Left hindlimb (tissue), 1 donor: ENCODE measurements at places on chromosomes 5 and 9.

DNA sequence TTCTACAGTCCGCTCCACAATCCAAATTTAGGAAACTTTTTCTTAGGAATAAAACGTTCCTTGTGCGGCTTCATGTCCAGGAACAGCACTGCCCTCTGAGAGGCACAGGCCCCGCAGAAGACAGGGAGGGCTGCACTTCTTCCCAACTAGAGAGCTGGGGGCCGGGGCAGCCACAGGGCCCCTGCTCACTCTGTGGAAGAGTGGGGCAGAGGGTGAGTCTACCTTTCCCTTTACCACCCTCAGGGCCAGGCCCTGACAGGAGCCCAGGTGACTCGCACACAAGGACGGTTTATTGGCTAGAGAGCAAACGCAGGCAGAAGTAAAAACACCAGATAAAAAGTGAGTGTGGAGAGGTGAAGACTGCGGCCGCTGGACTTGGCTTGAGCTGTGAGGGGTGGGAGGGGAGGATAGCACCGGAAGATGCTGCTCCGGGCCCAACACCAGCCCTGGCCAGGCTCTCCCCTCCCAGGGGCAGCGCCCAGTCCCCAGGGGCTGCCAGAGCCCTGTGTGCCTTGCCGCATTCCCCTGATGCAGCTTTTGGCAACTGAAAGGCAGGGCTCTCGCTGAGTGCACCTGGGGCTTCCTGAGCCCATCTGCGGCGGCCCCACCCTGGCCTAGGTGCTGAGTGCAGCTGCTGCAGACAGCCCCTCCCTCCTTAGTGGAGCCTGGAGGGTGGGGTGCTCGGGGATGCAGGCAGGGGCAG lies 20.2 kb downstream of the SH3GLB2 start:
- DNase-seq = no peak

- DNase-seq = no peak
Observed at GRCh38 chr5:107376546-107377276, 294.0 kb downstream of the EFNA5 start.

- DNase-seq = peak; percentile 56
Observed at GRCh38 chr9:1414711-1415131, 364.6 kb downstream of the DMRT2 start.

GRCh38 chr5:171647043-171647903 lies 138.3 kb upstream of the SMIM23 start:
- no peak for DNase-seq

DNA sequence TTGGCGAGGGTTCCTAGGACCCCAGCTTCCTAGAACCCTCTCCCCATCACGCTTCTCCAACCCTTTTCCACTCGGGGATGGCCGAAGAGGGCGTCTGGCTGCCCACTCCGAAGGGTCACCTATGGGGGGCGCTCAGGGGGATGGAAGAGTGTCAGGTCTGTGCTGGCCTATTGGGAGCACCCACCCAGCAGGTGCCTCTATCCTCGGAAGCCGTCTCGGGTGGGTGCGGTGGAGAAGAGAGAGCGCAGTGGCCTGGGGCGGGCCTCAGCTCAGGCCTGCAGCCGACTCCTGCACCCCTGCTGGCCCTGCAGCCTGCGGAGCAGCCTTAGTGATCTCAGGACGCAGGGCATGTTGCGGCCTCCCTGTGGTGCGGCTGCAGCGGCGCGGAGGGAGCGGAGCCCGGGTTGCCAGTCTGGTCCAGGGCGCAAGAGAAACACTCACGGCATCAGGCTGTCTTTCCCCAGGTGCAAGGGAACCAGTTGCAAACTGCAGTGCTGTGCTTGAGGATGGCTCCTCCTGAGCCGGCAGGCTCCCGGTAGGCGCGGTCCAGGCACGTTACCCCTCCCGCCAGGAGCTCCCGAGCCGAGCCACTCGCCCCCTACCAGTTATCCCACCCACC lies 1.5 kb upstream of the IRX2 start:
- no peak for DNase-seq

- no peak for DNase-seq
Observed at GRCh38 chr9:113519426-113520108, 56.0 kb downstream of the RGS3 start.

- no peak for DNase-seq
Observed at GRCh38 chr9:18037981-18038380, 436.0 kb upstream of the ADAMTSL1 start.

DNA sequence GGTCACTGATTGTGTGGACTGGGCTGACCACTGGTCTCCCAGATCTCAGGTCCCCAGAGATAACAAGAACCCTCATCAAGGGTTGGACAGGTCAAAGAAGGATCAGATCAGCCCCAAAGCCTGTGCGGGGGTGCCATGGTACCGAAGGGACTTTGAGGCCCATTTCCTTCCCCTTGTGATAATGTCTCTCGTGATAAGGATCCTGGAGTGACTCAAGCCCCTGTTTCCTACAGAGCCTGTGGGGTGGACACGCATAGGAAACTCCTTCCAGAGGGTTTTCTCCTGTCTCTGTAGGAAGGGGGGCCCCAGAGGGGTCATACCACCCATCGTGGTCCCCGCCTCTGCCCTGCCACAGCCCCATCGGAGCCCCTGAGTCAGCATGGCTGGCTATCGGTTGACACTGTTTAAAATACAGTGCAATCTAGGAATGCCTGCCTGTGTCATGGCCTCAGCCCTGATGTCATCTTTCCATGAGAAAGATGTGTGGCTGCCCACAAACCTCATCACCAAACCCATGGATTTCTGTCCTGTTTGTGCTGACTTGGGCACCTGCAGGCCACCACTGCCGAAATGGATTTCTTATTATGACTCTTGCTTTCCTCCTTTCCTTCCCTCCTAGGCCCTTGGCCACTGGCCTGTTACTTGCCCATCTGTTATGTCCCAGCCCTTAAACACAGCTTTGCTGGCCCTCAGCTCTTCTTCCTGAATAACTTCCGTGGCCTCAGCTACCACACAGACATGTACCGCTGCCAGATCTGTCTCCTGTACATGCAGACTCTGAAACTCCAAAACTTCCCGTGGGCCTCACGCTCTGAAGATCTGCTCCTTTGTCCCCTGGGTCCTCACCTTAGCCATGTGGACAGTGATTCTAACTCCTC lies 2.9 kb upstream of the CSF2 start:
- DNase-seq = no peak

DNA sequence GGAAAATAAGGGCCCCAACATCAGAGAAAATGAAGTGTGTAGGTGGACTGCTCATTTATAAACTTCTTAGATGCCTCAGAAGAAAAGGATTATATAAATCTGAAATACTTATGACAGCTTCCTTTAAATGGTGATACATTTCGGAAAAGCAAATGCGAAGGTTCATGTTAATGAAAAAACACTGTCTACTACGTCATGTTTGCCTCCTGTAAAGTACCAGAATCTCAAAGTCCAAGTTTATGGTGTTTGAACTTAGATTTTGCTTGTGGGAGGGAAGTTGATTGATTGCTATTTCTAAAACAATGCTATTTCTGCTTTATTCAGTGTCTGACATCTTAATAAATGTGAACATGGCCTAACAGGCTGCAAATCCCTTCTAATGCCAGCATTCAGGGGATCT lies 514.6 kb downstream of the ZNF608 start:
- DNase-seq = no peak

- DNase-seq = no peak
Observed at GRCh38 chr5:134296213-134296612, 70.3 kb upstream of the PPP2CA start.

GRCh38 chr5:87394411-87395165 lies 18.1 kb downstream of the CCNH start:
- no peak for DNase-seq

- peak; percentile 81 for DNase-seq
Observed at GRCh38 chr9:34547960-34548611, 25.3 kb upstream of the ENHO start.

- no peak for DNase-seq
Observed at GRCh38 chr9:109863961-109864360, 84.0 kb downstream of the PALM2AKAP2 start.

DNA sequence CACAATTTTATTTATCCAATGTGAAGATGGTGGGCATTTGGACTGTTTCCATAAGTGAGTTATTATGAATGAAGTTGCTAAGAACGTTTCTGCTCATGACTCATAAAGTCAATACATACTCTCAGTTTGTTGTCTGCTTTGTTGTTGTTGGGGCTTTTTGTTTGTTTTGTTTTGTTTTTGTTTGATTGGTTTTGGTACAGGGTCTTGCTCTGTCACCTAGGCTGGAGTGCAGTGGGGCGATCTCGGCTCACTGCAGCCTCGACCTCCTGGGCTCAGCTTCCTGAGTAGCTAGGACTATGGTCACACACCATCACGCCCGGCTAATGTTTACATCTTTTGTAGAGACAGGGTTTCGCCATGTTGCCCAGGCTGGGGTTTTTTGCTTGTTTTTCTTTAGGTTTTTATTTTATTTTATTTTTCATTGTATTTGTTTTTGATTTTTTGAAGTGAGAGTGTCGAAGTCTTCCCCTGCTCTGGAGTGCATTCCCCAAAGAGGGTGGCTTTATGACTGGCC lies 18.0 kb downstream of the TRIM7 start:
- DNase-seq = no peak

GRCh38 chr9:19130436-19130835 lies 3.1 kb upstream of the PLIN2 start:
- no peak for DNase-seq

- DNase-seq = peak; percentile 59
Observed at GRCh38 chr9:38024036-38024681, 44.9 kb downstream of the SHB start.

GRCh38 chr9:34230556-34230955 lies 51.7 kb downstream of the UBAP1 start:
- no peak for DNase-seq

DNA sequence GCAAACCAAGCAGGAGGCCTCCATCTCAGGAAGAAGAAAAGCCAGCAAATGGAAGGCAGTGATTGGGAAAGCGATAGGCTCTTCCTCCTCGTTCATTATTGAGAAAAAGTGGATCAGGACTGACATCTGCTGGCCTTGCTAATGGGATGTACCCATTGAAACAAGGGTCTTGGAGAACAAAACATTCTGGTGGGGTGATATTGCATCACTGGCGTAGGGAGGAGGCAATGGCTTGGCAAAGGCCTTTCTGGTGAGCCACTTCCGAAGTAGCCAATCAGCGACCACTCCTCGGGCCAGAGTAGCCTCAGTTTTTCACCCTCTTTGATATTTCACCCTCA lies 86.7 kb upstream of the NFIB start:
- peak; percentile 55 for DNase-seq

DNA sequence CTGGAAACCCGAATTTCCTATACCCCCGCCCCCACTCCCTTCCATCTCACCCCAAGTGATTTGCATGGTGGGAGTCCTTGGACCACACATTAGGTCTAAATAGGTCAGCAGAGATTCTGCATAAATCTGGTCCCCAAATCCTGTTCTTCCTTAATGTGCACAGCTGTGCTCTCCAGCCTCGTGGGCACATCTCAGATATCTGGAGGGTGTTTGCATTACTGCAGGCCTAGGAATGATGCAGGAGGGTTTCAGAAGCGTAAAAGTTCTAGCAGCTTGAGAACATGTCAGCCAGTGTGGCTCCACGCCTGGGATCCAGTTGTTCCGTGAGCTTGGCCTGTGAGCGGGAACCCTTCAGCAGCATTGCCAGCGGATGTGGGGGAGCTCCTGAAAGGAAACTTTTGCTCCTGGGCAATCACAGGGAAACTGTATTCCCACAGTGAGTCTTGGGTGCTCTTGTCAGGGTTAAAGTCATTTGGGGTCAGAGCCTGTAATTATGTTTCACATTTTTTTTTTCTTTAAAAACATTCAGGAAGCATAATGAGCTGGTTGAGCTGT lies 12.9 kb downstream of the ARHGAP26 start:
- peak; percentile 61 for DNase-seq

- no peak for DNase-seq
Observed at GRCh38 chr5:123340928-123341327, 82.3 kb downstream of the CEP120 start.

DNA sequence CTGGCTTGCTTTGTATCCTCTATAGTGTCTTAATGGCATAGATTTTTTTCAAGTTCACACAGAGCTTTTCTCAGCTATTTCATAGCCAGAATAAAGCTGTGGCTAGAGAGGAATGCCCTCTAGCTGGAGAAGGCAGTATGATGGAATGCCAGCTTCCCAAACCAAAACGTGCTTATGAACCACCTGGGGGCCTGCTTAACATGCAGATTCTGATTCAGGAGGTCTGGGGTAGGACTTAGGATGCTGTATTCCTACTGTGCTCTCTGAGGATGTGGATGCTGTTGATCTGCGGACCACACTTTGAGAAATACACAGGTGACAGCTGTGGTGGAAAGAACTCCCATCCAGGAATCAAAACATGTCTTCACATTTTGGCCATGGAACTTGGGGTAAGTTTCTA lies 49.9 kb upstream of the DPYSL3 start:
- DNase-seq = no peak

GRCh38 chr5:94240134-94240533 lies 378.3 kb downstream of the KIAA0825 start:
- DNase-seq = no peak

DNA sequence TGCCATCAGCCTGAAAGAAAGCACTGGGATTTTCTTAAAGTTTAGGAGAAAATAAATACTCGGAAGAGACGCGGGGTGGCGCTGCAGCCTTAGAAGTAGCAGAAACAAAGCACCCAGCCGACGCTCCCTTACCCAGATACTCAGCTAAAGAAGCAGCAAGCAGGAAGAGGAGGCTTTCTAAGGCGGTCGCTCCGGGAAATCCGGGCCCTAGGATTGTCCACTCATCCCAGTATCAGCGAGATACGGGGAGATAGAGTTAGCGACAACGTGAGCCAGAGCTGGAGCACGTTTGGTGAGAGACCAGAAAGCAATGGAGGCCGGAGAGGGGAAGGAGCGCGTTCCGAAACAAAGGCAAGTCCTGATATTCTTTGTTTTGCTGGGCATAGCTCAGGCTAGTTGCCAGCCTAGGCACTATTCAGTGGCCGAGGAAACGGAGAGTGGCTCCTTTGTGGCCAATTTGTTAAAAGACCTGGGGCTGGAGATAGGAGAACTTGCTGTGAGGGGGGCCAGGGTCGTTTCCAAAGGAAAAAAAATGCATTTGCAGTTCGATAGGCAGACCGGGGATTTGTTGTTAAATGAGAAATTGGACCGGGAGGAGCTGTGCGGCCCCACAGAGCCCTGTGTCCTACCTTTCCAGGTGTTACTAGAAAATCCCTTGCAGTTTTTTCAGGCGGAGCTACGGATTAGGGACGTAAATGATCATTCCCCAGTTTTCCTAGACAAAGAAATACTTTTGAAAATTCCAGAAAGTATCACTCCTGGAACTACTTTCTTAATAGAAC lies at the start of gene PCDHB2:
TSS of gene PCDHB2 (plus strand) at position 135 of the 782 bp plus-strand sequence. CDS start at position 311, 176 bp downstream.
- DNase-seq = no peak

- no peak for DNase-seq
Observed at GRCh38 chr9:14585730-14586473, 107.3 kb downstream of the ZDHHC21 start.

DNA sequence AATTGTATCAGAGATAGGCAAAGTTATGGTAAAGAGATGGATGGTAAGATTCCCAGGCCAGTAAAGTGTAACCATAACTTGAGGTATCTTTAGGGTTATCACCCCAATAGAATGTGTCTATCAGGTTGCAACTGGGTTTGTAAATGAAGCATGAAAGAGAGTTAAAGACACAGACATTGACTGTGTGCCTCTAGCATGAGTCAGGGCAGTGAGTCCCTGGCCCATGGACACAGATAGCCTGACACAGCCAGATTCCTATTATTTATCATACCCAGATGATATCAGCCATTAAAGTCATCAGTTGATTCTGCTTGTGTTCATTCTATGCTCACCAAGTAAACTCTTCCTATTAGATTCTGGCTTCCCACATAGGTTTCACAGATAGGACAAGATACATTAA lies 33.5 kb upstream of the SNAPC3 start:
- no peak for DNase-seq
